ENCODE measurements at places on chromosomes 6 and 20. TPM values are rescaled to one million over a fixed set of nuclear protein-coding genes. Genes with fewer than 3 reads are reported as not detected.
A peak's percentile ranks its signal among the peaks of the same experiment; 100 is the strongest.

Gene TMEM14A
- 26.1 TPM for polyA plus RNA-seq

Gene CST5
- not detected for polyA plus RNA-seq

GRCh38 chr6:22827760-22828159 lies 258.4 kb downstream of the HDGFL1 start:
- H3K27ac ChIP-seq: no peak overlapping the region
- H3K4me3 ChIP-seq: no peak overlapping the region
- no peaks in the 10 kb centered on the region for H3K27me3 ChIP-seq
- no peak for DNase-seq
- no peaks in the 10 kb centered on the region for H3K4me1 ChIP-seq

DNA sequence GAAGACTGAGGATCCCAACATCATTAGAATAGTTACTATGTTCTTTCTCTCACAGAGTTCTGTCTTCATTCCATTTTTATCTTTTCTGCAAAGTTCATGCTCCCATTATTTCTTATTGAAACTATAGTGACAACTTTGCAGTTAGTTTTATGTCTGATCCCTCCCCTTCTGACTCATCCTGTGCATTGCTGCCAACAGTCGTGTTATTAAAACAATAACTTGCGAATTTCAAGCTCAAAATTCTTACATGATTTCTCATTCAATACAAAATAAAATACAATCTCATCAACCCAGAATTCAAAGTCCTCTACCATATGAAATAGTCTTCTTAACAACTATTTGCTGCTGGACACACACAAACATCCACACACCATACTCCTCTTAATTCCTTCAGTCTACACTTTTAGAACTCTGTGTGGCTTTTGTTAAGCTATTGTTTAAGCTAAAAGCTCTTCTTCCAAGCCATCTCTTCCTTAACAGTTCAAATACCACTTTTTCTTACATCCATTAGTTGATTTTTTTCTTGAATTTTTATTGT lies 261.4 kb upstream of the IRAK1BP1 start:
- no peaks in the 10 kb centered on the region for H3K36me3 ChIP-seq
- H3K4me3 ChIP-seq: no peak overlapping the region
- no peak overlapping the region for H3K27ac ChIP-seq
- DNase-seq: no peak

- no peak overlapping the region for H3K4me3 ChIP-seq
- DNase-seq: no peak
- no peak overlapping the region for H3K27ac ChIP-seq
- H3K27me3 ChIP-seq: no peaks in the 10 kb centered on the region
Measured at GRCh38 chr6:136611746-136612145, 61.5 kb upstream of the MAP7 start.

GRCh38 chr6:117204903-117205302 lies 60.5 kb upstream of the VGLL2 start:
- no peak overlapping the region for H3K27ac ChIP-seq
- DNase-seq: no peak
- H3K27me3 ChIP-seq: no peaks in the 10 kb centered on the region
- no peaks in the 10 kb centered on the region for H3K36me3 ChIP-seq

DNA sequence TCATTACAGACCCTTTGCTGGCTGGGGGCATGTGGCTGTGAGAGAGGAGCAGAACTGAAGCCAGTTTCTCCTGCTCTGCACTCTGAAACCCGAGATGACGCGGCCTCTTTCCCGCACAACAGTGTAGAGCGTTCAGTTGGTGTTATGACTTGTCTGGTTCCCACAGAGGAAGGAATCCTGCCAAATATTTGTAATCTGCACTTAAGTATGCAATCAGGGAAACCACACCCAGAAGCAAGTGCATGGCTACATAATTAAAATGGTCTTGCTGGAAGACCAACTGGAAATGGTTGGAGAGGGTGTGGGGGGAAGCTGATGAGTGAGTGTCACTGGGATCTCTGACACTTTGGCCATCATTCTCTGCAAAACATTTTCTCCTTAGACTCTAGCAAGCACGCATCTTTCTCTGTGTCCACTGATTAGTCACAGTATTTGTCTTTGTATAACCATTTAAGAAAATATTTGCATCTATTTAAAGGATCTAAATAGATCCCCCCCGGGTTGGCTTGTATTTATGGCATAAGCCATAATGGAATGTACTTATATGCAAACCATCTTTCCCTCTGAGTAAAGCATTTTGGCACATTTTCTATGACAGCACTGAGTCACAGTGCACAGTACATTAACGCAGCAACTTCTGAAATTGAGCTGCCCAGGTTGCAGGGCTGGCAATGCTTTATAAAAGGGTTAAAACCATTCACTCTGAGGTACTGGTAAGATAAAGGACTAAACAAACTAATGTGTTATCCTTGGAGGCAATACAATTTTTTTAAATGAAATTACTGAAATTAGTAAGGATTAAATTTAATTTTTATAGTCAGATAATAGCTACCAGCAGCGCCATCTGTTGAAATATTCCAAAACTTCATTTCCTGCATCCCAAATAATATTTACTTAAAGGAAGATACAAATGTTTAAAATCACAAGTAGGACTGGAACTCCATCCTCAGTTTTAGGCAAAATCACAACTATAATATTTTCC lies 76.7 kb downstream of the FOXC1 start:
- H3K4me3 ChIP-seq: no peak overlapping the region
- H3K27me3 ChIP-seq: no peaks in the 10 kb centered on the region
- no peak overlapping the region for H3K27ac ChIP-seq

GRCh38 chr6:169752074-169752623 lies 727 bp downstream of the ERMARD start:
- H3K4me3 ChIP-seq: peak overlapping the region; percentile 84
- no peak for DNase-seq
- peaks cover 17% of the 10 kb centered on the region for H3K4me1 ChIP-seq

DNA sequence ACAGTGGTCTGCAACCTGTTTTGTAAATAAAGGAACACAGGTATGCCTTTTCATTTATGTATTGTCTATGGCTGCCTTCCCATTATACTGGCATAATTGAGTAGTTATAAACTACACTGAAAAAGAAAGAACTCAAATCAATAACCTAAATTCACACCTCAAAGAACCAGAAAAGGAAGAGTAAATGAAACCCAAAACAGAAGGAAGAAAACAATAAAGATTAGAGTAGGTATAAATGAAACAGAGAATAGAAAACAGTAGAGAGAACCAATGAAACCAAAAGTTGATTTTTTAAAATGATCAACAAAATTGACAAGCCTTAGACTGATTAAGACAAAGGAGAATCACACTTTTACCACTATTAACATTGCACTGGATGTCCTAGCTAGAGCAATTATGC lies 34.7 kb downstream of the FAM184A start:
- H3K4me3 ChIP-seq: no peak overlapping the region
- no peaks in the 10 kb centered on the region for H3K4me1 ChIP-seq
- DNase-seq: no peak
- no peaks in the 10 kb centered on the region for H3K27me3 ChIP-seq
